NCI-H1105 (cell line): ENCODE measurements at places on chromosomes 12 and 14.

- DNase-seq, result no peak
Observed at GRCh38 chr12:78330131-78330530, 499.4 kb downstream of the NAV3 start.

DNA sequence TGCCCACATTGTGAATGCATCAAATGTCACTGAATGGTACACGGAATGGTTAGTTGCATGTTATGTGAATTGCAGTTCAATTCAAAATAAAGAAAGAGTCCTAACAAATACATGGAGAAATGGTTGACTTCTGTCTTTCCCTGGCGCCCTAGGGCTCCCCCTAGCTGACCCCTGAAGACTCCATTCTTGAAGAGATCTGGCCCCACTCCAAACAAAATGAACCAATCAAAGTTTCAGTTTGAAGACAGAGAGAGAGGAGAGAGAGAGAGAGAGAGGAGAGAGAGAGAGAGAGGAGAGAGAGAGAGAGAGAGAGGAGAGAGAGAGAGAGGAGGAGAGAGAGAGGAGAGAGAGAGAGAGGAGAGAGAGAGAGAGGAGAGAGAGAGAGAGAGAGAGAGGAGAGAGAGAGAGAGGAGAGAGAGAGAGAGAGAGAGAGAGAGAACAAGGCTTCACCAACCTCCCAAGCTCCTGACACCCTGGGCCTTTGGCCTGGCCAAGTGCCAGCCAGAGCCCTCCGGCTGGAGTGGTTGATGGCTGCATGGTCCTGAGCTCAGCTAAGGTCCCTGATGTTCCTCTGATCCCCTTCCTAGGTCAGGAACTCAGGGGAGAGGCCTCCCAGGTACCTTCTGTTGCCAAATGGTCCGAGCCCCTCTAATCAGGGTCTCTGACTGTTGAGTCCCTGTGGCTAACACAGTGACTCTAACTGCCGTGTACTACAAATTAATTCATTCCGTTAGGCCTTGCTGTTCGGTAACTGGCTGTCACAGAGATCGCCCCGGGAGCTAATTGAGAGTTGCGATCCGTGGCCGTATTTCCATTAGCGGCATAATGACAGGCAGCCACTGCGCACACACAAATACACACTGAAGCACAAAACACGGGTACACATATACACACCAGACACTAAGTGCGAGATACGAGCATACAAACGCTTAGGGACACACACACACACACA is 188.8 kb downstream of the ESRRB start:
- no peak for DNase-seq

DNA sequence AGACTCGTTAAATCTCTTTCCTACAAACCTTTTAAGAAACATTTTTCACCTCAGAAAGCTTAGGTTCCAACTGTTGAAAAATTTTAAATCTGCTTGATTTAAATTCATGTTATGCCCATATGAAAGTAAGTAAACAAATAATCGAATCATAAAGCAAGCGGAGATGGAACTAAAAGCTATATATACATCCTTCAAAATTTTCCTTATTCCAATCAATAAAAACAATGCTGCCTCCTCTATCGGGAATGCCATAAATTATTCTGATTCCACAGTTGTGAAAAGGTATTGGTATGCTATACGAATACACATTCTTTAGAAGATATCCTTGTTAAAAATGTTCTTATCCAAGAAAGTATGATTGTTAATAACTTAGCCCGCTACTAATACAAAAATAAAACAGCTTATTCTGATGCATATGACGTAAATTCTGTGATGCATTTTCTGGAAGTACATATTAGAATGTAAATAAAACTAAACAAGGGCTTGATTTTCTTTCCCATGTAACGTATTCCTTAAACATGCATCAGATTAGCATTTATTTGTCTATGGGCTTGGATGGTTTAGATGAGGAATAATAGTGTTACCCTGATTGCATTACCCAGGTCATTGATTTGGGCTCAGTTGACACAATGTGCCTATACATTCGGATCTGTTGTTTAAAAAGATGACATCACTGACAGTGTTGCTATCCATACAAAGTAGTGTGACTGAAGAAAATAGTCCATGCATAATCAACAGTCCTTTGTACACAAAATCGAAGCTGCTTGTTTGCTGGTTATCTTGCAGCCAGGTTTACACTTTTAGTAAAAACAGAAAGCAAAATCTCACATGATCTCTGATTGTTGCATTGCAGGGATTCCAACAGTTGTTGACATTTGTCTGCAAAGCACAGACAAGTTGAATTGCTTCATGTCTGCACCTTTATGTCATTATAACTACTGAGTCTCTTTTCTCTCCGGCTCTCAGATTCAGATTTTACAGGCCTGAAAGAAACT is 656 bp upstream of the DTD2 start:
- no peak for DNase-seq

DNA sequence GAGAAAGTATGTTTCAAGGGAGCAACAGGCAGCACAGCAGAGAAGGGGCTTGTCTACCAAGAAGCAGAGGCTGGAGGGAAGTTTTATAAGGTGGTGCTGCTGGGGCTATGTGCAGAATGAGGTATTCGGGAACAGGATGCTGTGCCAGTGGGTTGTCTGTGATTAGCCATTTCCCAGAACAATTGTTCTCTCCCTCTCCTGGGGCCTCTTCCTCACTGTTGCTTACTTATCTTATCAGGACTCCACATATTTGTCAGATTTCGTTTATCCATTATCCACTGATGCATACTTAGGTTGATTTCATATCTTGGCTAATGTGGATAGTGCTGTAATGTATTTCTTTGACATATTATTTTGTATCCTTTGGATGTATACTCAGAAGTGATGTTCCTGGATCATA is 195.1 kb upstream of the RTL1 start:
- no peak for DNase-seq

GRCh38 chr12:68334132-68334531 is 2.0 kb upstream of the MDM1 start:
- no peak for DNase-seq

DNA sequence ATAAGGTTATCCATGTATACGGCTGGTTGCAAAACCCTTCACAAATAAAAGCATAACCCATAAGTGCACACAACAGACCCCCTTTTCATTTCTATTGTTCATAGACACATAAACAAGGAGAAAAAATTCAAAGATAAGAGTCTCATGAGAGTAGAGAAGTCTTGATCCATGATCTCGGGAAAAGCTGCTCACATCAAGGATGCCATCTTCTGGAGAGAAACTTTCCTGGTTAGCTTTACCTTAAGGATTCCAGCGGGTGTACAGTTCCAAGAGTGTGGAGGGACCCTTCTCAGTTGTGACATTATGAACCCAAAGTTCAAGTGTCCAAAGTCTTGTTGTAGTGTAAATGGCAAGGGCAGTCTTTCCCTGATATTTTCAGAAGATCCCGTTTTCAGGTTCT is 144.5 kb downstream of the LLPH start:
- DNase-seq, result no peak

GRCh38 chr14:95518045-95518751 is 1.7 kb upstream of the SYNE3 start:
- DNase-seq, result peak; percentile 69

DNA sequence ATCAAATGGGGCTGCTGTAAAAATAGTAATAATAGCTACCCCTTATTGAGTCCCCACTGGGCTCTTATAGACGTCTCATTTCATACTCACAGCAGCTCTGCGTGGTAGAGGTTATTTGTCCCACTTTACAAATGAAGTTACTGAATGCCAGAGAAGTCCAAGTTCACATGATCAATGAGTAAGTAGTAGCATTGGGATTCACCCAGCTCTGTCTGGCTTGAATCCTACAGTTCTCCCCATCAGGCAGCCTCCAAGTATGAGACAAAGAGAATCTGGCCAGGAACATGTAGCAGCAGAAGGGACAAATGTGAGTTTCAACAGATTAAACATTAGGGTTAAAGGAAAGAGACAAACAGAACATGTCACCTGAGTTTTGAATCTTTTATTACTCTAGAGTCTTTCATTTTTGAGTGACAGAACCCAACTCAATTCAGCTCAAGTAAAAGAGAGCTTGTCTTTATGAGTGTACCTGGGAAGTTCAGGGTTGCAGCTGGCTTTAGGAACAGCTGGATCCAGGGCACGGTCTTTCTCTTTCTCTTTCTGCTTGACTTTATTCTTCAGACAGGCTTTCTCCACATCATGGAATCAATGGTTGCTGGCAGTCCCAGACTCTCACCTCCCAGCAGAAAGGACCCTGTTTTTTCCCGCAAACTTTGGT is 64.1 kb upstream of the JDP2 start:
- DNase-seq, result no peak

- no peak for DNase-seq
Observed at GRCh38 chr12:124389725-124390441, 95.0 kb downstream of the RFLNA start.

DNA sequence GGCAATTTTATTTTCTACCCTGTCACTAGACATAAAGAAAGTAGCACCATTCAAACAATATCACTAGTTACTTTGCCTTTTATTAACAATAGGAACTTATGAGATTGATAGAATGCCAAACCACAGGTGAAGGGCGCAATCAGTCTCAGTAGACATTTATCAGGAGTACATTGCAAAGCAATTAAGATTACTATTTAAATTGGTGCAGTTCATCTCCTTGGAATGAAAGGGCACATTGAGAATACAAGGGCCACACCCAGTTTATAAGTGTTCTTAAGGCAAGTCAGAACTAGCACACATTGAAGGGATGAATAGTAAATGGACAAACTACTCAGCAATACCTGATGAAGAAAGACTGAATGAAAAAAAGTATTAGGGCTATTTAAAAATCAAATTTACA is 601.4 kb downstream of the C12orf50 start:
- DNase-seq, result no peak

- peak; percentile 60 for DNase-seq
Observed at GRCh38 chr12:20212658-20213555, 155.4 kb upstream of the PDE3A start.

GRCh38 chr12:454833-455232 is 4.9 kb upstream of the B4GALNT3 start:
- DNase-seq, result no peak

- DNase-seq, result no peak
Observed at GRCh38 chr14:58946431-58946830, 242.0 kb upstream of the DAAM1 start.

- DNase-seq, result peak; percentile 4
Observed at GRCh38 chr12:16189849-16190248, 87.6 kb downstream of the SLC15A5 start.

DNA sequence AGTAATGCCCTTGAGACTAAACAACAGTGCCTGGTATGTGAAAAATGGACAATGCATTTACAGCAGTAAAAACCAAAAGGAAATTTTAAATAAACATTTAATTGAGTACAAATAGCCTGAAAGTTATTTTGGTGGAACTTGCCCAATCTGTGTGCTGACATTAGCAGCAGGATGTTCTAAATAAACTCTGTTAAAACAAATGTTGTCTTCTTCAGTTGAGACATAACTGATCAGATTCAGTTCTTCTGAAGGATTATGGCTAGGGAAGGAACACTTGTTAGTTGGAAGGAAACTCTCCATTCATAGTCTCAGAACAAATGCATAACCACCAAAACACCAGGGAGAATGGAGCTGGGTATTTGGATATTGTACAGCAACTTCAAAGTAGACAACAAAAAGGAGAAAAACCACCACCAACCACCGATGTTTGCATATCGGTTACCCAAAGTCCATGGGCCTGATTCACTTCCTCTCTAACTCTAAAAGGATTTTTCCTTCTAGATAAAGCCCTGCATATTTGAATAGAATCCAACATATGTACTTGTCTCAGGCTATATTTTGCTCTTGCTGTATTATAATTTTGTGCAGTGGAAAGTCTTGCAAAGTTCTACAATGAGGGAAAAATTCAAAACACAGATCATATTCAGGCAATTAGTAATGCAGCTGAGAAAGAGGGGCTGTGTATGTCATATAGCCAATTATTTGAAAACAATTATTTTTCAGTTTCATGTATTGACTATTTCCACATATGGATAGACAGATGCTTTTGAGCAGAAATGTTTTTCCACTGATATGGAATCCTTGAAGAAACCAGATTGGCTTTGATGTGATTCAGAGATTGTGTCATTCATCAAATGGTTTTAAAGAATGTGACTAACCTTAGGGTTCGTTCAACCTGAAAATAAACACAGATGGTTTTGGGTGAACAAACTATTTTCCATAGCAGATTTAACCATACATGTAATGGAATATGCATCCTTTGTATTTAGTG is 152.2 kb upstream of the BMP4 start:
- DNase-seq, result no peak

GRCh38 chr12:40000884-40001283 is 105.0 kb downstream of the SLC2A13 start:
- no peak for DNase-seq

- DNase-seq, result no peak
Observed at GRCh38 chr14:39035336-39035735, 67.7 kb downstream of the SEC23A start.

DNA sequence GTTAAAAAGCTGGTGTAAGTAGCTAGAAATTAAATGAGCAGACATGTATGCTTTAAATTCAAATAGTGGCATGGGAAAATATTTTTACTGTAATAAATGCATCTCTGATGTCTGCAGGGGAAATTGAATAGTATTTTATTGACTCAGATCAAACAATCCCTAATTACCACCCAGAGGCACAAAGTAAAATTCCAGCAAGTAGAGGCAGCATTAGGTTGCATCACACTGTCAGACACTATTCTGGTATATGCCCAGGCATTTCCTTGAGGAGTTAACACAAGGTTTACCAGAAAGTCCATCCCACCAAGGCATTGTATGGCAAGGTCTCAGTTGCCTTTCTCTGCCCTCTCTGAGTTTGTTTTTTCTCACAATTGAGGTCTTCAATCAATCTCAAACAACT is 201.6 kb upstream of the KITLG start:
- no peak for DNase-seq

GRCh38 chr12:128794661-128795529 is 28.9 kb downstream of the SLC15A4 start:
- DNase-seq, result no peak

GRCh38 chr14:69657950-69658355 is 46.6 kb downstream of the SUSD6 start:
- no peak for DNase-seq

DNA sequence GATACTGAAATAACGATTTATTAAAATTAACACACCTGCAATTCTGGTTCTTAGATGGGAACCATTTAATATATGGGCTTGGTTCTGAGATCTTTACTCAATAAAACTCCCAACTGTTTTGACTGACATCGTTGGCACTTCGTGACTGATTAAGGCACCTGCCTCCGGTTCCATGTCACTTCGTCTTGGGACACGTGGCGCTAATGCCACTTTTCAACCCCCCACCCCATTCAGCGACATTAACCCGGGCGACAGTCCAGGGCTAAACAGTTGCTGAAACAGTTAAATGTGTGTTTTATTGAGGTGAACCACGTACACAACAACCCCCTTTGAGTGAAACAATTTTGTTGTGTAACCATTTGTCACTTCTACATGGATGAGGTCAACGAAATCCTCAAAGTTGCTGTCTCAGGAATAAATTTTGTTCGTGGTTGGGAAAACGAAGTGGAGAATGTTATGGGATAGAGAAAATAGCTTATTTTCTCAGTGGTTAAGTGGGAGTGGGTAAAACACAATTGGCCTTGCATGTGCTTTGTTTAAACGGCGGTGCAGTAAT is 9.9 kb upstream of the SLC38A2 start:
- DNase-seq, result no peak

- no peak for DNase-seq
Observed at GRCh38 chr14:95382747-95383146, 63.0 kb upstream of the CLMN start.
